ENCODE measurements at places on chromosomes 3 and 15. TPM values are rescaled to one million over a fixed set of nuclear protein-coding genes. Genes with fewer than 3 reads are reported as not detected.
A peak's percentile ranks its signal among the peaks of the same experiment; 100 is the strongest.

KLHL6 gene
- 0.19 TPM for total RNA-seq

FBXO22 gene
- 12.8 TPM for total RNA-seq

DNA sequence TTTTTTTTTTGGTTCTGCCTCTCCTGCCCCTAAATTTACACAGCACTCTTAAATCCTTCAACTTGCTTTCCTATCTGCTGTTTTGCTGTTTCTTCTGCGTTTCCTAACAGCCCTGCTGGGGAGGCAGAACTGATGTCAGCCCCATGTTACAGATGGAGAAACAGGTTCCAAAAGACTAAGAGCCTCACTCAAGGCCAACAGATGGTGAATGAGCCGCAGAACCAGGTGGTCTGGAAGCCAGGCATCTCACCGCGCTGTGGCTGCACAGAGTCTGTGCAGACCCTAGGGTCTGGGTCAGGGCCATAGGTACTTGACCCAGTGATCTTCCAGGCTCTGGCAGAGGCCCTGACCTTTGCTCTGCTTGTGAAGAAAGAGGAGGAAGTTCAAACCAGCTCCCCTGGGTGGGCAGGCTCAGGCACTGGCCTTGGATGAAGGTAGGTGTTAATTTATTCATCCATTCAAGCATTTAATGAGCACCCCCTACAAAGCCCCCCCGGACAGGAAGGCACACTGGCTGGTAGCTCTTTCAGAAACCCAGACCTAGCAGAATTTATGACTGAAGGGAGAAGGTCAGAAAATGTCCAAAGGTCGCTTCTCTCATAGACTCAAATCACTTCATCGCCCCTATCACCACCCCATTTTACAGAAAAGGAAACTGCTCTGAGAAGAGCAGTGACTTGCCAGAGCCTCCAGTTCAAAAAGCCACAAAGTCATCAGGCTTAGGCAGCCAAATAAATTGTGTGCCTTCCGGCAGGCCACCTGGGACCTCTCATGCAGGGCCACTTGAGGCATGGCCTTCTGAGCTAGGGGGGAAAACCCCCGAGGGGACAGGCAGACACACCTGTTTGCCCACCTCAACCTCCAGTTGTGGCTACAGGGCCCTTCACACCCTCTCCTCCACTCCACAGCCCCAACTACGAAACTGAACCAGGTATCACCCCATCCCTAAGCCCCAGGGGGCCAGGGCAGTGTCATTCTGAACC, 2.7 kb downstream of the CHDH start:
- peaks cover 32% of the 10 kb centered on the region for H3K4me1 ChIP-seq
- peak; percentile 37 for DNase-seq
- H3K4me3 ChIP-seq, result peak overlapping the region; percentile 88
- peak overlapping the region; percentile 95 for H3K27ac ChIP-seq
- H3K36me3 ChIP-seq, result peaks cover 14% of the 10 kb centered on the region

GRCh38 chr15:69951256-69951897, 146.3 kb downstream of the TLE3 start:
- no peak overlapping the region for H3K4me3 ChIP-seq
- no peak overlapping the region for H3K27ac ChIP-seq
- no peaks in the 10 kb centered on the region for H3K4me1 ChIP-seq
- no peaks in the 10 kb centered on the region for H3K27me3 ChIP-seq
- DNase-seq, result no peak

- no peak overlapping the region for H3K27ac ChIP-seq
- H3K4me3 ChIP-seq, result no peak overlapping the region
- DNase-seq, result no peak
- H3K27me3 ChIP-seq, result no peaks in the 10 kb centered on the region
- H3K4me1 ChIP-seq, result no peaks in the 10 kb centered on the region
Measured at GRCh38 chr3:70970171-70970570, 613.4 kb downstream of the FOXP1 start.

- no peaks in the 10 kb centered on the region for H3K27me3 ChIP-seq
- no peak for DNase-seq
- no peaks in the 10 kb centered on the region for H3K4me1 ChIP-seq
Measured at GRCh38 chr3:112654492-112654891, 13.5 kb upstream of the CCDC80 start.

DNA sequence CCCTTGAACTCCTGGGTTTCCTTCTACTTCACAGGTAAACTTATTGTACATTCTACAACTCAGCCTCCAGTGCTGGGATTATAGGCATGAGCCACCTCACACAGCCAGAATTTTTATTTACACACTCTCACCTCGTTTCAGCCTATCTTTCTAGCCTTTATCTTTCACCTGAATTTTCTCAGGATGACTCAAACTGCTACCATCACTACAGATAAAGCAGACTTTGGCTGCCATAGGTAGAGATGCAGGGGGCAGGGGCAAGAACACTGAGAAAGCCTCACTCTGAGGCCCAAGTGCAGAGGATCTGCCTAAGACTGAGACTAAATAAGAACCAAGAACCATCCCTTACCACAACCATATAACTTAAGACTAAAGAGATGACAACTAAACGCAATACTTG, 59.0 kb downstream of the ETFA start:
- no peak overlapping the region for H3K27ac ChIP-seq
- DNase-seq, result no peak
- H3K4me1 ChIP-seq, result no peaks in the 10 kb centered on the region
- H3K36me3 ChIP-seq, result no peaks in the 10 kb centered on the region
- H3K27me3 ChIP-seq, result no peaks in the 10 kb centered on the region

GRCh38 chr3:147620906-147621305, 211.7 kb downstream of the ZIC1 start:
- no peak for DNase-seq
- no peak overlapping the region for H3K27ac ChIP-seq
- H3K4me1 ChIP-seq, result no peaks in the 10 kb centered on the region
- no peak overlapping the region for H3K4me3 ChIP-seq

GRCh38 chr3:36514171-36514570, 133.9 kb downstream of the STAC start:
- H3K27me3 ChIP-seq, result no peaks in the 10 kb centered on the region
- DNase-seq, result no peak
- no peak overlapping the region for H3K27ac ChIP-seq
- H3K4me3 ChIP-seq, result no peak overlapping the region
- no peaks in the 10 kb centered on the region for H3K4me1 ChIP-seq

- DNase-seq, result peak; percentile 21
- H3K27me3 ChIP-seq, result peaks cover 3% of the 10 kb centered on the region
- peak overlapping the region; percentile 47 for H3K4me3 ChIP-seq
- no peaks in the 10 kb centered on the region for H3K4me1 ChIP-seq
Measured at GRCh38 chr15:91099616-91099994, 452 bp upstream of the SV2B start.

GRCh38 chr15:75738014-75738646, 25.5 kb upstream of the CSPG4 start:
- H3K36me3 ChIP-seq, result no peaks in the 10 kb centered on the region
- no peaks in the 10 kb centered on the region for H3K4me1 ChIP-seq

GRCh38 chr3:84573962-84574361, 384.8 kb upstream of the CADM2 start:
- DNase-seq, result no peak
- no peaks in the 10 kb centered on the region for H3K36me3 ChIP-seq
- H3K27ac ChIP-seq, result no peak overlapping the region
- H3K27me3 ChIP-seq, result no peaks in the 10 kb centered on the region
- H3K4me1 ChIP-seq, result no peaks in the 10 kb centered on the region

GRCh38 chr3:42685891-42686820, 819 bp downstream of the KLHL40 start:
- H3K27me3 ChIP-seq, result no peaks in the 10 kb centered on the region
- H3K4me3 ChIP-seq, result no peak overlapping the region
- H3K27ac ChIP-seq, result no peak overlapping the region
- DNase-seq, result no peak
- no peaks in the 10 kb centered on the region for H3K4me1 ChIP-seq

- no peaks in the 10 kb centered on the region for H3K27me3 ChIP-seq
- no peak for DNase-seq
Measured at GRCh38 chr3:99863588-99863987, 45.9 kb downstream of the CMSS1 start.
